Esophagus muscularis mucosa (tissue), 4 donors: ENCODE measurements at places on chromosomes 7 and 10. TPM values are rescaled to one million over a fixed set of nuclear protein-coding genes. Genes with fewer than 3 reads are reported as not detected.

DNA sequence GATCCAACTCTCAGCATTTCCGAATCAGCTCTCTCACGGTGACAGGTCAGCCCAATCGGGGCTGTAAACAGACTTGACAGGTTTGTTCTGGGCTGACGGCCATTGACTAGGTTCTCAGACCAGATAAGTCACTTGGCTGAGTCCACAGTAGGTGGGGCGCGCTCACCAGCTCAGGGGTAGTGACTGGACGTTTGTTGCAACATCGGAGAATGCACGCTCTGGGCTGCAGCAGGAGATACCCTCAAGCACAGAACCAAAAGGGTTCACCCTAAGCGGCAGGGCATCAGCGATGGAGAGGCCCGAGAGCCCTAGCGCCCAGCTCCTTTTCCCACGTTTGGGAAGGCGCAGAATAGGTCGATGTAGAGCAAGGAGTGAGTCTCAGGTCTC lies 1.8 kb downstream of the KLLN start:
- peak; percentile 94 for DNase-seq

DNA sequence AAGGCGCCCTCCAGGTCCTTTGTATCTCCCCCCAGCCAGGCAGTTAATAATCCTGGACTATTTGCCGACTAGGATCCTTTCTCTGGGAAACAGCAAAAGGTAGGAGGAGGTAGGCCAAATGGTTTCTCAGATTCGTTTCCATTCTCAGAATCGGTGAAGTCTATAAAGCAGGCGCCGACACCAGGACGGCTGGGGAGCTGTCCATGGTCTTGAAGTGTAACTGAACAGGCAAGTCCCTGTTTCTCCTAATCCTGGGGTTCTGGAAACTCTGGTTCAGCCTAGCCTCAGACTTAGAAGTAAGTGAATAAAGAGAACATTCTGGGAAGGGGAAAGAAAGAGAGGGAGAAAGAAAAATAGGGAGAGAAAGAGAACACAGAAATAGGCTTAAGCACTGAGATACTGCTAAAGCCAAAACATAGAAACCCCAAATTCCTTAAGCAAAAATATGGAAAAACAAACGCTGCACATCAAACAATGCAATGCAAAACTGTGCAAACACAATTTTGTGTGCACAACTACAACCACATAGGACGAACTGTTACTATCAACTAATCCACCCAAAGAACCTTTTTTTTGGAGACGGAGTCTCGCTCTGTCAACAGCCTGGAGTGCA lies 11.1 kb upstream of the INA start:
- DNase-seq: no peak

Gene CLCN1
- not detected for total RNA-seq

DNA sequence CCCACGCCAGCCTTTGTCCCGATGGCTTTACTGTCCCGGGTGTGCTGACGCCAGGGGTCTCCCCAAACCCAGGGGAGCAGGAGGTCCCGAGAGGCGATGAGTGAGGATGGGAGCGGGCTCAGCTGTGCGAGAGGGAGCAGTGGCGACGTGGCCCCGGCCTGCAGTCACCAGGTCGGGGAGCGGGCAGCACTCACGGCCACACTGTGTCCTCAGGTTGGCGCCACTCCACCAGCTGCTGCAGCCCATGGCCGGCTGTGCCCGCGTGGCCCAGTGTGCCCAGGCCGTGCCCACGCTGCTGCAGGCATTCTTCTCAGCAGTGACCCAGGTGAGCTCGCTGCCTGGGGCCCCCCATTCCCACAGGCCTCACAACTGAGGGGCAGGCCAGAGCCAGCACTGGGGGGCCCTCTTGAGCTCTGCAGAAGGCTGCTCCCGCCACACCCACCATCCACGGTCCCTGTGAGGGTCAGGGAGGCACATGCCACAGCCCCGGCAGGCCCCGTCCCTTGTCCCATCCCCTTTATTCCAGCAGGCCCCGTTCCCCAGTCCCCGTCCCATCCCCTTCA lies 13.3 kb downstream of the AP5Z1 start:
- no peak for DNase-seq

Gene PALD1
- 10.9 TPM for total RNA-seq

- no peak for DNase-seq
Measured at GRCh38 chr7:134942690-134943466, 43.4 kb upstream of the AGBL3 start.
